GM06990 (cell line): ENCODE measurements at places on chromosomes 6 and 20.

- DNase-seq = peak; percentile 69
Measured at GRCh38 chr20:13684566-13685222, 46.0 kb upstream of the TASP1 start.

GRCh38 chr6:166029506-166029905 lies 138.1 kb downstream of the TBXT start:
- no peak for DNase-seq

GRCh38 chr6:1610497-1611321 lies 994 bp downstream of the FOXC1 start:
- DNase-seq = peak; percentile 43

GRCh38 chr20:36959242-36959641 lies 7.7 kb upstream of the SAMHD1 start:
- DNase-seq = no peak

DNA sequence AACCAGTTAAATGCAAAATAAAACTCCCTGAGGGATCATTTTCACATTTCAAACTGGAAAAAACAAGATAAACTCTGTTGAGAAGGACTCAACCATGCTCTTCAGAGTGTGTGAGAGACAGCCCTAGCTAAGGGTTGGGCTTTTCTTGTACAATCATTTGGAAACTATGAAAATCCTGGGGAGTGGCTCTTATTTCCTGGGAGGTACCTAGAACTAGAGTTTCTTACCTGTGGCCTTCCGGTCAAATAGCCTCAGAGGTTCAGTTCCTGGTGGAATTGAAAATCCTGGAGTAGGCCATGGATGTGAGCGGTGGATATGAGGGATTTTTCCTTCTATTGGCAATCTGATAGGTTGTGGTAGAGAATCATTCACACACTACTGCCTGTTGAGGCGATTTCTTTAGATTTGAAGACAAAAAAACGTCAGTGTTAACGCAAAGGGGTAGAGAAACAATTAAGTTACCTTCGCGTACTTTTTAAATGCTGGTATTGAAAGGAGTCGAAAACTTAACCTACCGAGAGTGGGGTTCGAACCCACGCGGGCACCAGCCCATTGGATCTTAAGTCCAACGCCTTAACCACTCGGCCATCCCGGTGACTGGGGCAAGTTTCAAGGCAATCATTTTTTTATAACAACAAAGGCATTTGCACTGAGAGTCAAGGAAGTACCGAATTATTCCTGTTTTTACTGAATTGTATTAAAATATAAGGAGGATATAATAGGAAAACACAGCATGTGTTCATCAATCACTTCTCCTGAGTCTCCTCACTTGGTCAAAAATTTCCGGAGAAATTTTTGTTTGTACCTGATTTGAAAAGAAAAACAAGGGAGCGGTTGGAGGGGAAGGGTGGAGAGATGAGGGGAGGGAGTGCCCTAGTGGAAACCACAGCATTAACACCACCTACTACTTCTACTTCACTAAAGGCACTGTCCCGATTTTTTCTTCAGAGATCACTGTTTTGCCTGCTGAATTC lies 191.3 kb downstream of the OR2B2 start:
- peak; percentile 53 for DNase-seq

DNA sequence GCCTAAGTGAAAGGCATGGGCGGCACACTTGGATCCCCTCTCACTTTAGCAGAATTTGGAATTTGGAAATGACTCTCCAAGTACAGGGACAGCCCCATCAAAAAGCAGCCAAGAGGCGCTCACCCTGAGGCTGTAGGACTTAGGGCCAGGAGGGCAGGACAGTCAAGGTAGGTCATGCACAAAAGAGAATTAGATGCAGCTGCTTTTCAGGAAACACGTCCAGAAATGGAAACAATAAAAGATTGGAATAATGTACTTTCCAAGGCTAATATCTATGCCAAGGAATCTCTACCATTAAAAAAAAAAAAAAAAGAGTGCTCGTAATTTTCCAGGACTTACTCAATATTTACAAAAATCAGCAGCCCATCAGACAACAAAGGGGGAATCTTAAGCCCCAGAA lies 19.9 kb downstream of the PREP start:
- no peak for DNase-seq

- no peak for DNase-seq
Measured at GRCh38 chr20:23287354-23288190, 63.0 kb upstream of the NXT1 start.

- no peak for DNase-seq
Measured at GRCh38 chr20:35405775-35406174, 6.0 kb downstream of the UQCC1 start.

DNA sequence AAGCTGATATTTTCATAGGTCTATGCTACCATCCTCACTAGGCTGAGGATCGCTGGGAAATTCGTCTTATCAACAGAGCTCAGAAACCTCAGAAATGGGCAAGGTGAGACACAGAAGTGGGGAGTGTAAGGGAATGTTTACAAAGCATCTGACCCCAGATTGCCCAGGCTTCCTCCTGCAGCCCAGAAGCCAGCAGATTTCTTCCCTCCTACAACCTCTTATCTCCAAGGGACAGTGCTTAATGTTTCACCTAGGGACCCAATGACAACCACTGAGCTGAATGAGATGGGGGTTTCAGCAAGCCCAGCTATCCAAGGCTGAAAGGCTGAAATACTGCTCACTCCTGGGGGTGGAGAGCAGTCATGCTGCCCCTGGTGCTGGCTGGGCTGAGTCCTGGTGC lies 52.4 kb upstream of the TBC1D7 start:
- DNase-seq = no peak

DNA sequence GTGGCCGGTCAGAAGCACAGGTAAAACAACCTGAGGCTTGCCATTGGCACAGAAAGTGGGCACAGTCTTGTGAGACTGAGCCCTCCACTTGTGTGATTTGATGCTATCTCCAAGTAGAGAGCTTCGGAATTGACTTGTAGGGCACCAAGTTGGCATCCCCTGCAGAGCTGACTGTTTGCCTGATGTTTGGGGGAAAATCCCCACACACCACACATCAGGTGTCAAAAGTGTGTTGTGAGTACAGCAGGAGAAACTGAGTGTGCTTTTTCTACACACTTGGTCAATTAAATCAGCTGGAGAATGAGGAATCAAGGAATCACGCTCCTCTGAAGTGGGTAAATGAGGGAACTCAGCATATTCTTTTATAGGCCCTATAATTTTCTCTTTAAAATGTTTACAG lies 989 bp downstream of the SERINC3 start:
- no peak for DNase-seq

DNA sequence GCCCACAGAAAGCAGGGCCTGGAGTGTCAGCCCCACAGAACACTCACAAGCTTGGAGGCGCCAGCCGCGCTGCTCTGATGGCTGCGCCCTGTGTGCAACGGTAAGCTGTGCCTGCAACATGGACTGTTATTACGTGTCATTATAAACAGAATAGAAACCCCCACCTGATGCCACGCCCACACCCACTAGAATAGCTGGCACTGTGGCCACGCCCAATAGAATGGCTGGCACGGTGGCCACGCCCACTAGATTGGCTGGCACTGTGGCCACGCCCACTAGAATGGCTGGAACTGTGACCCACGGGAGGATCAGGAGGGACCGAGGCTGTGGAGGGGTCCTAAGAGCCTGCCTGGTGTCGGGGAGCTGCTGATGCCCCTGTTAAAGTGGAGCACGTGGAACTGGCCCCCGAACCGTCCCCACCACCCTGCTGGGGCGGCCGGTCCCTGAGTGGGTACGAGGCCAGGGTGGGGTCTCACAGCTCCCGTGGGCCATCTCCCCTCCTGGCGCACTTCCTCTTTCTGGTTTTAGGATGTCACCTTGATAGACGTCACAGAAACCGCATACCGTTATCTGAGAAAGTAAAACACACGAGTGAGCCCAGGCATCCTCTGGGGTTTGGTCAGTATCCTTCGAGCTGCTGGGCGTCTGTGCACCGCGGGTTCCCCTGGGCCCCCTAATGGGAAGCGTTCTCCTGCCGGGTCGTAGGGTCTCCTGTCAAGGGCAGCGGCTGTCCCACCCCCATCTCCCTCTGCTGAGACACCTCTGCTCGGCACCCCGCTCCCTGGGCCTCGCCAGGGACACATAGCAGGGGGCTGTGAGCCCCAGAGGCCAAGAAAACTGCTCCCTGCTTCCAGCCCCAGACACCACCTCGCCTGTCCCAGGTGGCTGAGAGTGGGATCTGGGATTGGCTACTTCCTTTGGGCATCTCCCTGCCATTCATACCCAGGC lies 25.4 kb downstream of the SLC17A9 start:
- DNase-seq = peak; percentile 86

GRCh38 chr20:911882-912600 lies 4.1 kb downstream of the ANGPT4 start:
- no peak for DNase-seq

- DNase-seq = no peak
Measured at GRCh38 chr20:37256286-37256685, 5.3 kb downstream of the GHRH start.

GRCh38 chr6:108579328-108579721 lies 18.6 kb downstream of the FOXO3 start:
- no peak for DNase-seq

DNA sequence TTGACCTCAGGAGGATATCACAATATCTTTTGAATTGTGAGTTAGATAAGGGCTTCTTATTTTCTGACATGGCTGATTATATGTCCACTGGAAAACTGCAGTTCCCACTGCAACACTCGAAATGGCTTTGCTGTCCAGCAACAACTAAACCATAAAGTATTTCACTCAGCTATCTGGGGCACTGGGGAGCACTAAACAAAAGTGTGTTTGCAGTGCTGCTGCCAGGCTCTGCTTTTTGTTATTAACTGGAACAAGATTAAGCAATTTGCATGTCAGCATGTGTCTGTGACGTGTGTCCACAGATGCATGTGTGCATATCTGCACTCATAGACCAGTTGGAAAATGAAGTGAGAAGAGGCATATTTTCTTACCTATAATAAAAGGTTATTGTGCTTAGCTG lies 107.8 kb upstream of the CCN2 start:
- DNase-seq = no peak

GRCh38 chr6:19127081-19127480 lies 710.1 kb upstream of the ID4 start:
- DNase-seq = no peak

DNA sequence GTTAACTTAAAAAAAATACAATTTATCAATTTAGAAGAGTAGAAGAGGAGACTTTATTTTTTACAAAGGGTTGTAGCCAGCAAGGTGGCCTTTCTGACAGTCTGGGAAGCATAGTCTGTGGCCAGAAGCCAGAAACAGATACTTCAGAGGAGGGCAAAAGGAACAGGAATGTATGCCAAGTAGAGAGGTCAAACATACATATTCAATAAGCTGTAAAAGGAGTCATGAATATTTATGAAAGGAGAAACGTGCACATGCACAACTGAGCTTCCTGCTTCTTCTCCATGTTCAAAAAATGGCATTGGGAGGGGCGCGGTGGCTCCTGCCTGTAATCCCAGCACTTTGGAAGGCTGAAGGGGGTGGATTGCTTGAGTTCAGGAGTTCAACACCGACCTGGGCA lies 43.9 kb upstream of the FAM184A start:
- no peak for DNase-seq

DNA sequence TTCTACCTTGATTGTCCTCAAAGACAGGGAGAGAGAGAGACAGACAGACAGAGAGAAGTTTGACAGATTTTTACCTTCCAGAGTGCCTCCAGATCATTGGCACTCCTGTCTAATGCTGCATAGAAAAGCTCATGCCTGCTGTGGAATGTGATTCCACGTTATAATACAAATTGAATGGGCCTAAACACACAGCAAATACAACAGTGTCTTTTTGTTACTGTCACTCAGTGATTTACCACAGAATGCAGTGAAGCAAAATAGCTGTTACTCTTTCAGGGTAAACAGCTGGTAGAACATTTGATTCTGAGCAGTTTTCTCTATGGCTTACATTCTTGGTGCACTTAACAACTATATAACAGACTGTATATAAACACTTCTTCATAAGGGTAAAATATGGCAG lies 558.7 kb downstream of the LMBRD1 start:
- DNase-seq = no peak

GRCh38 chr6:141248021-141248799 lies 884.5 kb upstream of the GJE1 start:
- DNase-seq = no peak
